ENCODE measurements at places on chromosomes 4 and X. TPM values are rescaled to one million over a fixed set of nuclear protein-coding genes. Genes with fewer than 3 reads are reported as not detected.

DNA sequence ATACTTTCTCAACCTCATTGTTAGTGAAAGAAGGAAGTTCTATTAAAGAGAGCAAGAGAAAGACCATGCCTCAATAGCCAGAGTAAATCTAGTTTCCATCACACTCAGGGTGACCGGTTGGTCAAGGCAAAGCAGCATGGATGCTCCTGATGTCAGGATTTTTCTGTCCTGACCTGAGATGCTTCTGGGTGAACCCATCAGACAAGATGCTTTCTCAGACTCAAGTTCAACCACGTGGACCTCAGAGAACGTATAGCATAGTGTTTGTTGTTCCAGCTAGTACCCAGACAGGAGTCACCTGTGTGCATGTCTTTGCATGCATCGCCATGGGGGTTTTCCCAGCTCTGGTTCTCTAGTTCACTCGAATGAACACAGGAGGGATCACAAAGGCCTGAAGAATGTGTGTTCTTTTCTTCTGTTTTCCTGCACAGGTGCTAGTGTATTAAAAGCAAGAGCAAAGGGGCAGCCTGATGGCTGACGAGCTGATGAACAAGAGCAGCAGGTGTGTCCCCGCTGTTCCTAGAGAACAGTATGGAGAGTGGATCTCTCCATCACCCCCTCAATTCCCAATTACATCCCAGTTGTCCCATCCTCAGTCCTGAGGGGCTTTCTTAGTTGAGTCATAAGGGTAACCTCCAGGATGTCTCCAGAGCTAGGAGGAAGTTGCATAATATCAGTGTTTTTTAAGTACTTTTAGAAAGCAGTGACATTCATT is 110.5 kb upstream of the ENPP6 start:
- DNase-seq, result no peak

Gene MAGEB1
- not detected for total RNA-seq

Gene CXCL9
- 0.74 TPM for total RNA-seq

GRCh38 chr4:67743194-67743593 is 11.0 kb downstream of the GNRHR start:
- DNase-seq, result no peak

GRCh38 chr4:138945401-138945800 is 70.2 kb upstream of the NOCT start:
- DNase-seq, result no peak

Data from omental fat pad (tissue), 4 donors.